ENCODE measurements at places on chromosomes 6 and 20.

DNA sequence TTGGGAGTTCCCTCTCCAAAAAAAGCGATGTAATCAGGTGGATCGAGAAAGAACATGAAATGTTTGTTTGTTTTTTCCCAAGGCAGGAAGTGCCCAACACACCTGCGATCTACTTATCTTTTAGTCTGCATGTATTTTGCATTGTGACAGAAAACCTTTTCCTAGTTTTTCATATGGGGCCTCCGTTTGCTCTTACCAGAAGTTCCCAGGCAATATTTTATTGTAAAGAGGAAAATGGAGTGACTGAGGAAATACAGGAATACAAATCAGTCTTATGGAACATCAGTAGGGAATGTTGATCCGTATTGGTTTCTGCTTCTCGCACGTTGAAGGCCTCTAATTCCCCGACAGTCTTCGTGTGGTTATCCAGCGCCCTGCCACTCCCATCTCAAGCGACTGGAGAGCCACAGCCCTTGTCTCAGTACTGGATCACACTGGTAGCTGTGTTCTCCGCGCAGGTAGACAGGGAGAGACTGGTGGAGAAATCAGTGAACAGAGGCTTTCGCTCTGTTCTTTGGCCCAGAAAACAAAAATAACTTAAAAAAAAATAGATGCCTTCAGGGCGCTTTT is 107.4 kb downstream of the TRIM27 start:
- no peak for DNase-seq

DNA sequence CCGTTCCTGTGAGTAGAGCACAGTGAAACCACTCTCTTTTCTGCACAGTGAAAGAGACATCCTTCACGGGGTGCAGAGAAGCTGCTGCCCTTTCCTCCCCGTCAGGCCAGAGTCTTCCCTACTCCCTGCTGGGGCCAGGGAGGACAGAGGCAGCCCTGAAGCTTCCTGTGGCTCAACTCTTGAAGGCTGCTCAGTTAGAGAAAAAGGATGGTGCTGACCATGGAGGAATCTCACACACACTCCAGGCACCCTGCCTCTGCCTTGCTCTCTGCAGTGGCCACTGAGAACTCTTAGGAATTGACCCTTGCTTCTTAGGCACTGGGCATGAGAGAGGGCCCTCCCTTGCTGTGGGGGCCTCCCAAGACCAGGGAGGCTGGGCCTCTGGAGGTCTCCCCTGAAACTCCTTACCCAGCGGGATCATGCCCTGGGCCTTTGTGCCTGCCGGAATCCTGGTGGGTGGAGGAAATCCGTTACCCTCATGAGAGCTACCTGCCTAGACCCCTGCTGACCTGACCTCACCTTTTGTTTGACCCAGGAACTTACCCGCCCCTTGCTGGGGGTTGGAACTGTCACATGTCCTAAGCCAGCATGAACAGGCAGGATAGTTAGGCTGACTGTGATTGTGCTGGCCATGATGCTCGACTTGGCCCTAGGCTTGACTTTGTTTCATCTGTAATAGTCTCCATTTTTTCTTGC is 65.0 kb upstream of the CD93 start:
- no peak for DNase-seq

DNA sequence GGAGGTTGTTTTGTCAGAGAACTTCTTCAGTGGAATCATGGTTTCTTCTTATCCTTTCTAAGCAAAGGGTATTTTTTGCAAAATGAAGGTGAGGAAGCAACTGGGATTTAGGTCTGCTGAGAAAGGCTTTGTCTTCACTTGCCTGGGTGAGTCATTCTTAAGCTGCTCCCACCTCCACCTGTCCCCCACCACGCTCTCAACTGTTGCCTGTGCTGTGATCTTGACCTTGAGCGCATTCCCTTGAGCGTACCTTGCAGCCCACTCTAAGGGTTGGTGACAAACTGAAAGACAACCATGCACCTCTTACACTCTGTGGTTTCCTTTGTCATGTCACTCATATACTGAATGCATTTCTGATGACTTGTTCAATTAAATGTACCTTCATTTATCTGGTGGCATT is 641.1 kb downstream of the RNF144B start:
- DNase-seq = no peak

- DNase-seq = no peak
Measured at GRCh38 chr20:64200740-64201139, 36.5 kb downstream of the MYT1 start.

GRCh38 chr6:131244942-131245341 is 109.7 kb downstream of the AKAP7 start:
- no peak for DNase-seq

DNA sequence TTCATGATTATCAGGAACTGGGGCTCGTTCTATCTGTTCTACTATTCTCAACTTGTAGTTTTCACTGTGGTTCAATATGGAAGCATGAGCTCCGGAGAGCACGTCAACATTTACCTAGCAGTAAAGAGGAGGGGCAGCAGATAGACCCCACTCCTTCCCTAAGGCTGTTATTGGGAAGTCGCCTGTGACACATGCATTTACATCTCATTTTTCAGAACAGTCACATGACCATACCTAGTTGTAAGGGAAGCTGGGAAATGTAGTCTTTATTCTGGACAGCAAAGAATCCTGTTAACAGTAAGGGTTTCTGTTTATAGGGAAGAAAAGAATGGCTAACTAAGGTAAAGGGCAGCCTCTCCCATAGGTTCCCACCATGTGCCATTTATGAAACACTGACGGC is 158.3 kb downstream of the ZFP64 start:
- DNase-seq = peak; percentile 6

GRCh38 chr6:1834207-1834606 is 224.5 kb downstream of the FOXC1 start:
- DNase-seq = no peak

DNA sequence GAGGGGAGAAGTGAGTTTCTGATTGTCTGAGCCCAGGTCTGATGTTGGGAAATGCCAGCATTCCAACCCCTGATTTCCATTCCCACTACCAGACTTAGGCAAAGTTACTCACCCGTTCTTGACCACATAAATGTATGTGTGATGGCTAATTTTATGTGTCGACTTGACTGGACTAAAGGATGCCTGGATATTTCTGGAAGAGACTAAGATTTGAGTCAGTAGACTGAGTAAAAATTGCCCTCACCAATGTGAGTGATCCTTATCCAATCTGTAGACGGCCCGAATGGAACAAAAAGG is 95.8 kb upstream of the TAB2 start:
- peak; percentile 65 for DNase-seq

GRCh38 chr20:5090191-5090590 is 29.6 kb downstream of the PCNA start:
- no peak for DNase-seq

DNA sequence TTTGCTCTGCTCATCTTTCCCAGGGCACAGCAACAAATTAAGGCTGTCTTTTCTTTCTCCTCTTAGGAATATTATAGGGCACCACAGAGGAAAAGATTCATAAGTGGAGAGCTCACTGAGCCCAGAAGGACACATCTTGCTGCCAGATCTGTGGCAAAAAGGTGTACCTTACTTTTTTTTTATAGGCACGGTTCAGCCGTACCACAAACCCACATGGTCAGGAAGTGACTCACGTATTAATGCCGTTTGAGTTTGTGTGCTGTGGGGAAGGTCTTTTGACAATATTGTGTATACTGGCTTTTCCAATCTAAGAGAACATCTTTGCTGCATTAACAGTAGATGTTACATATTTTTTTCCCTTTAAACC is 28.4 kb downstream of the PAQR8 start:
- DNase-seq = peak; percentile 76

GRCh38 chr20:56574531-56575142 is 41.6 kb downstream of the FAM209B start:
- DNase-seq = peak; percentile 29

GRCh38 chr6:2116496-2116895 is 128.9 kb downstream of the GMDS start:
- DNase-seq = peak; percentile 44

DNA sequence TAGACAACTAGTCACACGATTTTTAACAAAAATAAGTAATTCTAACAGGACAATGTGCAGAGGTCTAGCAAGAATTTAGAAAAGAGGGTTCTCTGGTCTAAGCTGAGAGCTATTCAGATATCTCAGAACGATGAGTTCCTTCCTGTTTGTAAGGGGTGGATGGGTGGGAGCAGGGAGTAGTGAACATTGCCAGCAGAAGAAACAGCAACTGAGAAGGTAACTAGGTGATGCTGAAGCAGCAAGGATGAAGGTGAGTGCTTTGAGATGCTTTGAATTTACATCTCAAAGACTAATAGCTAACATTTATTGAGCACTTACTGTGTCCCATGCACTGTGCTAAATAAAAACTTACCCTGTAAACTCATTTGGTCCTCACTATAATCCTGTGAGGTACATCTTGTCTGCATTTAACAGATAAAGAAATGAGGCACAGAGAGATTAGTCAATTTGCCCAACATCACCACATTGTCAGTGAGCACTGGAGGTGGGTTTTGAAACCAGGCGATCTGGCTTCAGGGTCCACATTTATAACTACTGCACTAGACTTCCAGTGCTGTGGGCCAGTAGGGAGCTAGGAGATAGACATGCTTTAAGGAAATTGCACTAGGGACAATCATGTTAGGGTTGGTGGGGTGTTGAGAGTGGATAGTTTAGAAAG is 15.7 kb downstream of the BRD2 start:
- DNase-seq = peak; percentile 9

DNA sequence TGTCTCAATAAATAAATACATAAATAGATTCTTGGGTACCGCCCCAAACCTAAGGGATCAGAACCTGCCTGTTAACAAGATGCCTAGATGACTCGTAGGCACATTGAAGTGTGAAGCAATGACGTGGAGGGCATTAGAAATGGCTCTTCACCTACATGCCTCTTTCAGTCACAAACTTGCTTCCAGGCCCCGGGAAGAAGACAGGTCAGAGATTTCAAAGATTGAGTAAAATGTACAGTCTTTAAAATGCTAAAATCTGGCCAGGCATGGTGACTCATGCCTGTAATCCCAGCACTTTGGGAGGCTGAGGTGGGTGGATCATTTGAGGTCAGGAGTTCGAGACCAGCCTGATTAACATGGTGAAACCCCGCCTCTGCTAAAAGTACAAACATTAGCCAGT is 480.8 kb upstream of the JARID2 start:
- DNase-seq = peak; percentile 42

DNA sequence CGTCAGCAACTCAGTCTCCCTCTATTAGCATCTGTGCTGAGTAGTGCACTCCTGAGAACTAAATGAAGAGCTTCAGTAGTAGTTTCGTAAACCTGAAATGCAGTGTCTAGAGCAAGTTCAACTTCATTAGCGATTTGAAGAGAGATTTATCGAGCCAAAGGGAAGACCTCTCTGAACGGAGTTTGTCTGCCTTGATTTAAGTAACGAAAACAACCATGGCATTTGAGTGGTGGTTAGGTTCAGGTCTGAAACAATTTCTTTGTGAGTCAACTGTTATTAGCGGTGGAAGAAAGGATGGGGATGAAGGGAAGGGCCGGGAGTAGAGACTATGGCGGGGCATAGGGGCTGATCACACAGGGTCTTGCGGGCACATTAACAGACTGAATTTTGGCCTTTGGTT is 150.5 kb downstream of the BCAS1 start:
- no peak for DNase-seq

GRCh38 chr6:84517741-84518530 is 246.5 kb downstream of the TBX18 start:
- no peak for DNase-seq

GRCh38 chr20:50516180-50516934 is 6.2 kb downstream of the PTPN1 start:
- no peak for DNase-seq

DNA sequence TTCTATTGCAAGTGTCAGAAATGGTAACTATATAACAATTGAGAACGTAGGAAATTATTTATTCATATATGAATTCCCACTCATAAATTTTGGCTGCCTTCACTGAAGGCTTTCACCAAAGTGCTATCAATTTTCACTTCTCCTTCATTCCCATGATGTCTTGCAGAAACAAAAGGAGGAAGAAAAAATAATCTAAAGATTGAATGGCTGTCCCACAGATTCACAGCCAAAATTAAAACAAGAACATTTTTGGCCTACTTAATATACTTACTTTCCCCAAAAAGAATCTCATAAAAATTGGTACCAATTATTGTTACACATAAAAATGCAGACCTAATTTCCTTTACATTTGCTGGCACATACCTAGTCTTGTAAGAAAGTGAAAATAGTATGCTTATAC is 616.1 kb downstream of the CD109 start:
- DNase-seq = no peak

DNA sequence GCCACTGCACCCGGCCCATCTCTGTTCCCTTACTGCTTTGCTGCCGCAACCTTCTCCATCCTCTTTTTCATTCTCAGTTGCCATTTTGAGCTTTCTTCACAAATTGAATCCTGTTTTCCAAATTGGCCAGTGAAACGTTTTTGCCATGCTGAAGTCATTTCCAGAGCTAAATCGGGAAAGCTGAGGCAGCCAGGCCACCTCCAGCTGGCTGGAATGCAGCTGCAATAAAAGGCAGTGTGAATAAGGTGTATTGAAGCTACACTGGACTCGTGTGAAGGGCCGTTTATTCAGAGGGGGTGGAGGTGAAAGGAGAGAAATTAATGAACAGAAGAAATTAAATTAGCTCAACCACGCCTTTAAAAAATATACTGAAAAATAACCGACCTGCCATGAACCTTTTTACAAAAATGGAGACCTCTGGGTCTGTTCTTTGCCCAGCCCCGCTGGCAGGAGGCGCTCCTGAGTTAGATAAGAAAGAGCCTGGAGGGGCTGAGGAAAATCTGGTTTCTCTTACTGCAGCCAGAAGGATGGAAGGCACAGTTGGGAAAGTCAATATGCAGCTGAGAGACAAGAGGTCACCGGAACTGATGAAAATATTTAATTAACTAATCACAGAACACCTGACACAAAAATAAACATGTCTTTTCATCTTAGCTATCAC is 283.9 kb downstream of the FOXC1 start:
- DNase-seq = no peak

DNA sequence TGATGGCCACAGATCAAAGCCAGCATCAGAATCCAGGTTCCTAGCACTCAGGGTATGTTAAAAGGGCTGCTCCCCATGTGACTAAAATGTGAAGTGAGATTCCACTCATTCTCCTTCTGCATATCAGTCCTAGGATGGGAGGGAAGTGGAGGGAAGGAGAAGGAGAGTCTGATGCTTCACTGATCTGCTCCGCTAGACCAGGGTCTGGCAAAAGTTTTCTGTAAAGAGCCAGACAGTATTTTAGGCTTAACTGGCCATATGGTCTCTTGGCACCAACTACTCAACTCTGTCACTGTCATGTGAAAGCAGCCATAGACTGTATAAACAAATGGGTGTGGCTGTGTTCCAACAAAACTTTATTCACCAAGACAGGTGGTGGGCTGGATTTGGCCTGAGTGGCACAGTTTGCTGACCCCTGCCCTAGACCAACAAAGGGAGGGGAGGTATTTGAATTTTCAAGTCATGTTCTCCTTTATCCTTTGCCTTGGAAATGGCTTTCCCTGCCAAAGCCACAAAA is 22.6 kb downstream of the GHRH start:
- DNase-seq = no peak

DNA sequence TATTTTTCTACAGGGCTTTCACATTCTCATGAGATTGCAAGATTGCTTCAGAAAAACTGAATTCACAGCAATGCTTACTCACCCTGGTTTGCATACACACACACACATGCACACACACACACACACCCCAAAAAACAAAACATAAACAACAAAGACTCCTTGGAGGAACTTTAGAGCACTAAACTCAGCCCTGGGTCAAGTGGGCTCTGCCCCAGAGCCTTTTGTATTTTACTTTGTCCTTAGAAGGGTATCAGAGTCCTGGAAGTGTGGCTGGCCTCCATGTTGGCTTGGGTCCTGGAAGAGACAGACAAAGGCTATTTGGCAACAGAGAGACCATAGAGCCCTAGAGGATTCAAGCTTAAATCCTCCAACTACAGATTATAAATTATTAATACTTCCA is 8.0 kb upstream of the CST9 start:
- no peak for DNase-seq

GRCh38 chr6:7970616-7971015 is 60.0 kb upstream of the TXNDC5 start:
- no peak for DNase-seq
